ENCODE measurements at places on chromosomes 2 and 18.

DNA sequence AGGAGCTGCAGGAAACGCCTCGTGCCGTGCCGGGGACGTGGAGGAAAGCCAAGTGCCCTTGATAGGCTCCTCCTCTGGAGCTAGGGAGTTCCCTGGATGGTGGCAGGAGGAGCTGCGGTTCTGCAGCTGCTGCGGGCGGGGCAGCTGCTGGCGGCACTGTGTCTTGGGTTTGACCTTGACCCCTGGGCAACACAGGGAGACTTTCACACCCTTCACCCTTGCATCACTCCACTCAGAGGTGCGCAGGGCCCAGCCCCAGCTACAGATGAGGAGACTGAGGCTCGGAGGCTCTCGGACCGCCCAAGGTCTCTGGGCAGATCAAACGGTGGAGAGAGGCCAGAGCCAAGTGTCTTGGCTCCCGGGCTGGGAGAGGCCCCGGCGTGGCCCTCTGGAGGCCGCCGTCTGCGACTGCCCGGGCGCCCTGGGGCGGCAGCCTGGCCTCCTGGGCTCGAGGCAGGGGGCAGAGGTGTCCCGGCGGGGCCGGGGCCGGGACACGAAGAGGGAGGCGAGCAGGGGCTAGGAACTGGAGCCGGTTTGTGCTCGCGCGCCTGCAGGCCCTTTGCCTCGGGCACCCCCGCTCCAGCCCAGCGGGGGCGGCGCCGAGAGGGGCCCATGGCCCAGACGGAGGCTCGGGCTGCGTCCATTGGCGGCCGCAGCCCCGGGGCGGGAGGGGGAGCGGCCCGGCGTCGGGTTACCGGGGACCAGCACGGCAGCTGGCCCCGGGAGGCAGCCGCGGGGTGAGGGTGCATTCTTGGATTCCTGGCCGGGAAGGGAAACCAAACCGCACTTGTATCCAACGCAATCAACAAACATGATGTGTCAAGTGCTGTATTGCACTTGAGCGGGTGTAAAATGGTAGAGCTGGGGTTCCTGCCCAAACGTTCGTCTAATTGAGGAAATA, 129.6 kb upstream of the SLC1A4 start:
- DNase-seq: peak; percentile 73

DNA sequence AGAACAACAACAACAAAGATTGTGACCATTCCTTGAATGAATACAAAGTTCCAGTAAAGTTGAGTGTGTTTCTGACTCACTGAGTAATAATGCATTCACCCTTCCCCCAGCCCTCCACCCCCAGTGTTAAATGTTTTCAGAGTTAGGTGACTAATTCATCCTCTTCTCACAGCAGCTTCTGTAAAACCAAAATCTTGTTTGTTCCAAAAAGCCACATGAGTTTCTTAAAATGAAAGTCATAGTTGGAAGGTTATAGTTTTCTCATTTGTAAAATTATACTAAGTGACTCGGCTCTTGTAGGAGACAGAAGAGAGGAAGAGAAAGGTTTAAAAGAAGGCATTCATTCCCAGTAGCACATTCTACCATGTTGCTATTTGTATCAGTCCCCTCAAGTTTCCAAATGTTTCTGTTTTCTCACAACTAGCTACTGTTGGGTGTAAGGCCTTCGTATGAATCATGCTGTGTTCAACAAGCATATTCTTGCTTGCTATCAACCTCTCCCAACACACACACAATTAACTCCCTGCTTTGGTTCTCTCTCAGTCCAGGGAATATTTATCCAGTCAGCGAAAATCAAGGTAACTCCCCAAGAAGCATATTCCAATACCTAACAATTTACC, 75.3 kb downstream of the MBD2 start:
- no peak for DNase-seq

- no peak for DNase-seq
Observed at GRCh38 chr18:77095391-77096371, 36.9 kb downstream of the MBP start.

DNA sequence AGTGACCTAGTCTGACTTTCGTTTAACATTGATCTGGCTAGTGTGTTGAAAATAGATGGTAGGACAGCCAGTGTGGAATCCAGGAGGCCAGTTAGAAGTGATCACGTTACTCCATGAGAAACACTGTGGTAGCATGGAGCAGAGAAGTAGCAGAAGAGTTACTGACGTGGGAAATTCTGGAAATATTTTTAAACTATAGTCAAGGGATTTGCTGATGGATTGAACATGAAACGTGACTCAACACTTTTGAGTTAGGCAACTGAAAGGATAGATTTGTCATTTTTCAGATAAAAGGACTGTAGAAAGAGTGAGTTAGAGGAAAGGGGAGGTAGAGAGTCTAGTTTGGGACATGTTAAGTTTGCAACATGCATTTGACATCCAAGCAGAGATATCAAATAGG, 130.4 kb downstream of the IRS1 start:
- DNase-seq: no peak

- no peak for DNase-seq
Observed at GRCh38 chr2:19050354-19050753, 308.1 kb downstream of the OSR1 start.
